ENCODE measurements at places on chromosomes 7 and 10. TPM values are rescaled to one million over a fixed set of nuclear protein-coding genes. Genes with fewer than 3 reads are reported as not detected.
A peak's percentile ranks its signal among the peaks of the same experiment; 100 is the strongest.

- peak overlapping the region; percentile 15 for H3K27ac ChIP-seq
- peaks cover 11% of the 10 kb centered on the region for H3K4me1 ChIP-seq
- H3K36me3 ChIP-seq, result no peaks in the 10 kb centered on the region
- H3K27me3 ChIP-seq, result no peaks in the 10 kb centered on the region
These were observed 139.2 kb downstream of the ETV1 start for GRCh38 chr7:13850185-13850752.

Gene UPK3B
- 2.3 TPM for total RNA-seq

- no peak for DNase-seq
- no peak overlapping the region for H3K4me3 ChIP-seq
- H3K27ac ChIP-seq, result no peak overlapping the region
- no peaks in the 10 kb centered on the region for H3K36me3 ChIP-seq
These were observed 19.1 kb downstream of the TRUB1 start for GRCh38 chr10:114957122-114957521.

DNA sequence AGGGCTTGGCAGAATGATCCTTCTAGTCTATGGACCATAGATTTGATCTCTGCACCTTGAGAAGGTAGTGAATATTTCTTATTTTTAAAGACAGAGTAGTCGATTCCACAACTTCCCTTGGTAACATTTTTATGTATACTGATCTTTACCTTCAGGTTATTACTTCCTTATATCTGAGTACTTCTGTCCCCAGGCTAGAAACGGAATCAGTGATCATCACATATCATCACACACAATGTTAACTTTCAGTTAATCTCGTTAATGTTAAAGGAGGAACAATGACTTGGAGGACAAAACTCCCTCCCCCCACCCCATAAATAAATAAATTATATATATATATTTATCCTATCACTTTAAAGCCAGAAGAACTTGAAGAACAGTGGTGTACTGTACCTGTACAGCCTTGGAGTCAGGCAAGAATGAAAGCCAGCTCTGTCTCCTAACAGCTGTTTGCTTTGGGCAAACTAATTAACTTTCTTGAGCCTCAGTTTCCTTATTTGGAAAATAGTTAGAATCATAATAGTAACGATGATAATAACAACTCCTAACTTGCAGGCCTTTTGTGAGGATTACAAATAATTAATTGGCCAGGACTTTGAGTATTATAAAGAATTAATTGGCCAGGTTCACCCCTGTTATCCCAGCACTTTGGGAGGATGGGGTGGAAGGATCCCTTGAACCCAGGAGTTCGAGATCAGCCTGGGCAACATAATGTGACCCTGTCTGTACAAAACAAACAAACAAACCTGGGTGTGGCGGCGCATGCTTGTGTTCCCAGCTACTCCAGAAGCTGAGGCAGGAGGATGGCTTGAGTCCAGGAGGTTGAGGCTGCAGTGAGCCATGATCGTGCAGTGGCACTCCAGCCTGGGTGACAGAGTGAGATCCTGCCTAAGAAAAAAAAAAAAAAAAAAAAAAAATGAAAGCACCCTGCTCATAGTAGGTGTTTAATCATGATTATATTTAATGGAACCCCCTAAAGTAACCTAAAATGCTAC lies 63.5 kb downstream of the SAMD9 start:
- no peak for DNase-seq
- no peak overlapping the region for H3K27ac ChIP-seq
- no peaks in the 10 kb centered on the region for H3K4me1 ChIP-seq
- no peak overlapping the region for H3K4me3 ChIP-seq

Gene LEP
- total RNA-seq, result not detected

- H3K27ac ChIP-seq, result no peak overlapping the region
- no peaks in the 10 kb centered on the region for H3K36me3 ChIP-seq
- no peaks in the 10 kb centered on the region for H3K27me3 ChIP-seq
- peaks cover 6% of the 10 kb centered on the region for H3K4me1 ChIP-seq
- H3K4me3 ChIP-seq, result no peak overlapping the region
- DNase-seq, result no peak
These were observed 95.4 kb downstream of the FAM53B start for GRCh38 chr10:124648738-124649137.

DNA sequence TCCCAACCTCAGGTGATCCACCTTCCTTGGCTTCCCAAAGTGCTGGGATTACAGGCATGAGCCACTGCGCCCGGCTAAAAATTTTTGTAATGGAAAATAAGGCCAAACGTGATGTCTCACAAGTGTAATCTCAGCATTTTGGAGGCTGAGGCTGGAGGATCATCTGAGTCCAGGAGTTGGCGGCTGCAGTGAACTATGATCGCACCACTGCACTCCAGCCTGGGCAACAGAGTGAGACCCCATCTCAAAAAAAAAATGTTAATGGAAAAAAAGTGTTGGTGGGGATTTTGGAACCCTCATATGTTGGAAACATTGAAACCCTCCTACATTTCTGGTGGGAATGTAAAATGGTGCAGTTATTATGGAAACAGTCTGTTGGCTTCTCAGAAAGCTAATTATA lies 2.7 kb upstream of the SRPK2 start:
- H3K27ac ChIP-seq, result no peak overlapping the region
- no peak for DNase-seq
- no peak overlapping the region for H3K4me3 ChIP-seq

- no peak for DNase-seq
- H3K4me3 ChIP-seq, result no peak overlapping the region
- no peaks in the 10 kb centered on the region for H3K4me1 ChIP-seq
- no peaks in the 10 kb centered on the region for H3K36me3 ChIP-seq
- H3K27me3 ChIP-seq, result no peaks in the 10 kb centered on the region
- H3K27ac ChIP-seq, result no peak overlapping the region
These were observed 243.9 kb downstream of the REEP3 start for GRCh38 chr10:63765126-63765525.

DNA sequence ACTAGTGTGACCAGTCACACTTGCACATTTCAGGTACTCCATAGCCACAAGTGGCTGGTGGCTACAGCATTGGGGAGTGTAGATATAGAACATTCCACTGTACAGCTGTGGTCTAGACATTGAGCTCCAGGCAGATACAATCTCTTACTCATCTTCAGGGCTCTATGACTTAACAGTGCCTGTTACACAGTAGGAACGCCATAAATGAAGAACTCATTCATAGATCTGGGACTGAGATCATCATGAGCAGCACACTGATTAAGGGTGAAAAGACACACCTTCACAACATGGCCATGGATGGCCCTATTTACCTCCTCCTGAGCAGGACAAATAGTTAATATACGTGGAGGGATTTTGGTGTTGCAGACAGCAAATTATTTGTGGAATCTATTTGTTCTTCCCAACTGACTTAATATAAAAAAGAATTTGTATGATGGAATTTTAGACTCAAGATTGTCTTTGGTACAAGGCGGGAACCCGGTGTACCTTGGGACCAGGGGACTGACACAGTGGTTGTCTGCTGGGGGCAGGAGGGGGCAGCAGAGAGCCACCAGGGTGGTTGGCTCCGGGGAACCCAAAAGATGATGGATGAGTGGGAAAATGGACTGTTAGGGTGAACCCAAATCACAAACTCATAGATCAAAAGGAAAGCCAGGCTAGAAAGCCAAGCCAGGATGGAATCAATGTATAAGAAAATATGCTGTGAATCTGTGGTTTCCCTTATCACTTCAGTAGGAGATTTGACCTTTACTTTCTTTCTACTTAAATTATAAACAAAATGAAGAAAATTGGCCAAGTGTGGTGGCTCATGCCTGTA lies 24.3 kb upstream of the CPA2 start:
- DNase-seq, result peak; percentile 24
- H3K4me1 ChIP-seq, result no peaks in the 10 kb centered on the region
- no peak overlapping the region for H3K27ac ChIP-seq
- H3K27me3 ChIP-seq, result no peaks in the 10 kb centered on the region

Gene RBM20
- 2.0 TPM for total RNA-seq

Gene MMD2
- total RNA-seq, result not detected

Gene LHPP
- total RNA-seq, result 45.8 TPM

DNA sequence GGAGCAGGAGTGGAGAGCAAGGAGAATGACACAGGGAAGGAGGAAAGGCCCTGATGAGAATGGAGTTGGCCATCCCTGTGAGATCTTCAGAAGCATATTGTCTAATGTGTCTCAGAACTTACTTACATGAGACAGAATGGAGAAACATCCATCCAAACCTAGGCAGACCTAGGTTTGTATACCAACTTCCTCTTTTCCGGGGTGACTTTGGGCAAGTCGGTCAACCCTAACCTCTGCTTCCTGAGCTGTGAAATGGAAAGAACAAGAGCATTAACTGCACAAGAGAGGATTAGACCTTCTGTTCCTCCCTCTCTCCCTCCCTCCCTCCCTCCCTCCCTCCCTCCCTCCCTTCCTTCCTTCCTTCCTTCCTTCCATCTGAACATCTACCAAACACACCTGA lies 4.5 kb downstream of the GHRHR start:
- H3K4me3 ChIP-seq, result no peak overlapping the region
- no peak overlapping the region for H3K27ac ChIP-seq
- no peaks in the 10 kb centered on the region for H3K4me1 ChIP-seq
- H3K36me3 ChIP-seq, result no peaks in the 10 kb centered on the region
- H3K27me3 ChIP-seq, result peaks cover 14% of the 10 kb centered on the region

GRCh38 chr7:71182438-71182935 lies 50.5 kb downstream of the GALNT17 start:
- no peaks in the 10 kb centered on the region for H3K4me1 ChIP-seq
- DNase-seq, result no peak
- H3K27me3 ChIP-seq, result no peaks in the 10 kb centered on the region
- no peaks in the 10 kb centered on the region for H3K36me3 ChIP-seq
- no peak overlapping the region for H3K27ac ChIP-seq
- no peak overlapping the region for H3K4me3 ChIP-seq

Gene CDK14
- 10.2 TPM for total RNA-seq
